ENCODE measurements at places on chromosomes 2 and 18. TPM values are rescaled to one million over a fixed set of nuclear protein-coding genes. Genes with fewer than 3 reads are reported as not detected.

The GATA6 gene
- total RNA-seq: 1.5 TPM

The RAB6C gene
- total RNA-seq: not detected

The ABCG5 gene
- not detected for total RNA-seq

The FKBP7 gene
- total RNA-seq: 20.5 TPM

The GPR39 gene
- 16.4 TPM for total RNA-seq

The CCBE1 gene
- 32.3 TPM for total RNA-seq

The VAMP8 gene
- total RNA-seq: 0.59 TPM

The UGT1A4 gene
- total RNA-seq: not detected

The RAD51AP2 gene
- not detected for total RNA-seq

The GALNT14 gene
- total RNA-seq: 0.98 TPM

The BMP10 gene
- not detected for total RNA-seq

The SNORC gene
- 0.98 TPM for total RNA-seq

The STEAP3 gene
- total RNA-seq: 90.5 TPM

The CYTIP gene
- not detected for total RNA-seq

The CCDC150 gene
- 7.3 TPM for total RNA-seq

The DQX1 gene
- total RNA-seq: not detected

The CTAGE1 gene
- total RNA-seq: not detected

The SLC5A7 gene
- not detected for total RNA-seq

The KCNS3 gene
- total RNA-seq: 1.1 TPM

The SATB2 gene
- total RNA-seq: 11.1 TPM

The POTEC gene
- total RNA-seq: not detected

The FAM228A gene
- total RNA-seq: not detected

The MLPH gene
- total RNA-seq: 49.5 TPM

The DUSP2 gene
- 0.37 TPM for total RNA-seq

The SPP2 gene
- total RNA-seq: not detected

The ALS2 gene
- total RNA-seq: 28.7 TPM

All from subcutaneous preadipocyte (primary cell).